ENCODE measurements at places on chromosomes 6 and 20.

DNA sequence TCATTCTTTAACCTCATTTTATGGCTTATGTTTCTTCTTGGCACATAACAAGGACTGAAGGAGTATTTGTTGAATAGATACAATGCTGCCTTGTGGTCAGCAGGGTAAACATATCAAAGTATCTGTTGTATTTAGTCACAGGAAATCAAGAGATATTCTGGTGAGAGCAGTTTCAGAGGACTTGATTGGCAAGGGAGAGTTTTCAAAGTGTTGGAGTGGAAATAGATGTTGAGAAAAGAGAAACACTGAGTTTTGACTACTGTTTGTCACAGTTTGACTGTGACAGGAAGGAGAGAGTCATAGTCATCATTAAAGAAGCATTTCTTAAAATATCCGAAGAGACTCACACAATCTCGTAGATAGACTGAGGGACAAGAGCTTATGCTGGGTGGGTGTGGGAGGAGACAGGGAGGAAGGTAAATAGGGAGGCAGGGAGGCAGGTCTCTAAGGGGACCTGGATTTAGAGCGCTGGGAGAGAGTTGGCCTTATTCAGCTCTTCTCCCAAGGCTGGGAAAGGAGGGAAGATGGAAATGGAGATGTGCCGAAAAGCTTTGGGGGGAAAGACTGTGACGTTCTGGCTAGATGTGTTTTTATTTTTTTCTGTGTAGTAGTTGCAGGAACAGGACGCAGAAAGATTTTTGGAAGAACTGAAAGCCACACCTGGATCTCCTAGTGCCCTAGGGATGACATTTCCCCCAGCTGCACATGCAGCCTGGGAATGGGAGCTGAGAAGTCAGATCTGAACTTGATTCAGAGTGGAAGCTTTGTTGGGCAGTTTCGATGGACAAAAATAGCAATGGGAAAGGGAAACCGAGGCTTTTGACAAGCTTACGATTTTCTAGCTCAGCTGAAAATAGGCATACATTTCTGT, 65.0 kb upstream of the IFNGR1 start:
- DNase-seq, result no peak

DNA sequence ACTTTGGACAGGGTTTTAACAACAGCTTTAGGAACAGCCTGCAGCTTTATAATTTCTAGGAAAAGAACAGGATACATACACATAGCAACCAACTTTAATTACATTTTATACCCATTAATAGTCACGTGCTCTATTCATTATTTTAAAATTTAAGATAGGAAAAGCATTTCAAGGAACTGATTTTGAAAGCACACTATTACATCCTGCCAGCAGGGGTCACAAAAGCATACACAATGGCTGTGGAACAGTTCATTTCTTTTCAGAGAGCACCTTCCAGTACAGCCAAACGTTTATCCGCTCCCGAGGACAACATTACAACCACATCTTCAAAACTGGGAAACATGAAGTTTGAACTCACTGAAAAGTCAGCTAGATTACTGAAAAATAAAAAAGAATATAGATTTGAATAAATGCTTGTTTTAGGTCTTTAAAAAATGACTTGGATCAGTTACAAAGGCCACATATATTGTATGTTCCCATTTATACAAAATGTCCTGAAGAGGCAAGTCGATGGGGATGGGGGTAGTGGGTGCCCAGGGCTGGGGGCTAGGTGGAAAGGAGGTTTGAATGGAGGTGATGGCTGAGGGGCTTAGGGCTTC, 104.6 kb upstream of the EXOC2 start:
- peak; percentile 11 for DNase-seq

GRCh38 chr20:35373661-35374060, 38.1 kb downstream of the UQCC1 start:
- no peak for DNase-seq

GRCh38 chr6:35302604-35303241, 5.1 kb downstream of the DEF6 start:
- peak; percentile 88 for DNase-seq

- DNase-seq, result no peak
Measured at GRCh38 chr6:5295623-5296022, 34.3 kb downstream of the FARS2 start.

DNA sequence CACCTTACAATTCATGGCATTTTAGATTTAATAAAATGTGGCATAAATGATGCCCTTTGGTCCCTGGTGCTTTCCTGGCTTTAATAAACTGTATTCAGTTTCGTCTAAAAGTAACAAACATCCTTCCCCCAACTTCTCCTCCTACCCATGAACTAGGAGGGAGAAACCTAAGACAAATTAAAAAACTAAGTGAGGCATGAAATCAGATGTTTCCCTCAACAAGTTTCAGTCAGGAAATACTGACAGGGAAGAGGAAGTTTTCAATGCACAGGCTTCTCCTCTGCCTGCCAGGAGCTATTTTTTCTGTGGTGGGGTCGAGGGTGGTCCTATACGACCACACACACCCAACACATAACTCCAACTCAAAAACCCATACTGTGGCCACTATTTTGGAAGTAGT, 10.0 kb downstream of the HBS1L start:
- no peak for DNase-seq

DNA sequence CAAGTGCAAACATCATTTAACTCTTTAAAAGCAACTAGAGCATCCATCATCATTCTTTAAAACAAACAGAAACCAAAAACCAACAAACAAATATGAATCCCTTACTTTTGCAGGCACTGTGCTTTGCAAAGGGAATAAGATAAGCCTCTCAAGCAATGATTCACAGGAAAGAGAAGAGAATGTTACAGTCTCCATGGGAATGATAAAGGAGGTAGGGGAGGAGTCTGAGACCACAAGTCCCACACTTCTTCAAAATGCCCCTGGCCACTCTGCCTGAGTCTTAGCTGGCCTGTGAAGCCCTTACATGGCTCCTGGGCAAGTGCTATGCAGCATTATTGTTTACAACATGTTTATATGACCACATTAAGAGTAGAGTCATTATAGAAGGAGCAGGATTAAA, 257.7 kb upstream of the MARCKS start:
- DNase-seq, result no peak

DNA sequence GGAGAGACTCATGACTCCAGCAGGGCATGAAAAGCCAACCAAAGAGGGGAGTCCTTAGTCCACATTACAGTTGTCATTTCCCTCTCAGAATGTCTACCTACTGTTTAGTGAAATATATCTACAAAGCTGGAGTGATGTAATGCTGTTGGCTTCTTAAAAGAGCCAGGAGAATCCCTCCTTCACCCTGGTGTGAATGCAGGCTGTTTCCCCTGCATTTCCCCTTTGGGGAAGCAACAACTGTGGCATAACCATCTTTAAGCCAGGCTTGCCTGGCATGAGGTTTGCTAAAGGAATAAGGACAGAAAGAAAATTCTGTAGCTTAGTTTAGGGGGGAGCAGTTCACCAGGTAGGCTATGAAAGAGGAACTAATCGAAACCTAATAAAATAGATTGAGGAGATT, 129.5 kb downstream of the CRYBG1 start:
- no peak for DNase-seq

GRCh38 chr6:128339635-128340450, 180.6 kb downstream of the PTPRK start:
- no peak for DNase-seq

GRCh38 chr6:168109171-168109570, 30.2 kb upstream of the FRMD1 start:
- no peak for DNase-seq

Data from activated CD4-positive, alpha-beta T cell treated with anti-CD3 and anti-CD28 coated beads, Interleukin-2, amount 50 U/mL, for 4 hours (primary cell).